ENCODE measurements at places on chromosomes 2 and 18.

DNA sequence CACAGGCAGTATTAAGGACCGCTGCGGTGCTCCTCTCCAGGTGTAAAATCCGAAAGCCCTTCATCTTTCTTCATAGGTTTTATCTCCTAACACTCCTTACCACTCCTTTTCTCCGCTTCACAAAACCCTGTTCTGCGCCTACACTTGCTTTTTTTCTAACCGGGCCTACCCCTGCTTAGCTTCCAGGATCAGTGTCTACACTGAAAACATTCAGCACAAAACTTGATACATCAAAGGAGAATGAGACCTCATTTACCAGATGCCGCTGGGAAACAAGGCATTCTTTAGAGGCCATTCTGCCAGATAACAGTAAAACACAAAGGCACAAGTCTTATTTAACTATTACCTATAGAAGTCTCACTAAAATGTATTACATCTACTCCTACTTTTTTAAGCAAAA is 13.1 kb downstream of the CHST10 start:
- DNase-seq: no peak

- DNase-seq: no peak
Observed at GRCh38 chr18:57231864-57232263, 85.0 kb downstream of the BOD1L2 start.

GRCh38 chr18:45197526-45197970 is 417.7 kb upstream of the SLC14A2 start:
- DNase-seq: no peak

GRCh38 chr2:85933753-85934594 is 45.2 kb upstream of the ST3GAL5 start:
- no peak for DNase-seq

- DNase-seq: no peak
Observed at GRCh38 chr18:75507636-75508035, 80.1 kb upstream of the SMIM21 start.

- DNase-seq: no peak
Observed at GRCh38 chr2:206245265-206245672, 29.2 kb upstream of the ZDBF2 start.

DNA sequence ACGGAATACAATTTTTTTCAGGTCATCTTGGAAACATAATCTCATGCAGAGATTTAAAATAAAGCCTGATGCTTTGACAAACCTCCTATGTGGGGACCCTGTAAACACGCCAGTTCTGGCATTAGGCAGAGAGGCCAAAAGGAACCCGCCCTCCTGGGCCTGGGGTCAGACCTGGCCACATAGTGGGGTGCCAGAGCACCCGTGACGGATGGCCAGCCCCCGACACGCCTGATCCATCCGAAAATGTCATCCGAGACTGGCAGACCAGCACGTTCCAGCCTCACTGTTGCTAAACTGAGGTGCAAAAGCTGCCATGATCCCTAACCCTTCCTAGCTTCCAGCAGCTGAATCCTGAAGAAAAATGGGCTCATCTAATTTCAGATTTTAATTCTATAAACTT is 222.6 kb upstream of the SALL3 start:
- no peak for DNase-seq

DNA sequence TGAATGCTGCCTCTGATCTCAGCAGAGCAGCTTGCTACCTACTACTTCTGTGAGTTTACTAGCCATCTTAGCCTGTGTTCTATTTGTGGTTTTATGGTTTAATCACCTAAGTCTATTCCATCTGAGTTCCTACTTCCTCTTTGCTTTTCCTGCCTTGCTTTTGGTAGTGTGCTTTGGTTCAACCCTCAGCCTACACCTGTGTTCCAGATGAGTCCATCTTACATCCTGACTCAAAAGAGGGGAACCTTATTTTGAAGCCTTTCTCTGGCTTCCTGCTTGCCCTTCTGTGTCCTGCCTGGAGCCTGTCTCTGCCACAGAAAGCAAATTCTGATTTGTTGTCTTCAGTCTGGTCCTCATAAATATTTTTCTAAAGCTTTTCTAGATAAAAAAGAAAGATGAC is 530.3 kb upstream of the MEX3C start:
- no peak for DNase-seq

- DNase-seq: no peak
Observed at GRCh38 chr2:170965446-170966225, 36.6 kb downstream of the GORASP2 start.

GRCh38 chr2:106021662-106022028 is 172.5 kb downstream of the UXS1 start:
- DNase-seq: no peak

- no peak for DNase-seq
Observed at GRCh38 chr2:129256642-129257041, 722.8 kb upstream of the RAB6C start.

DNA sequence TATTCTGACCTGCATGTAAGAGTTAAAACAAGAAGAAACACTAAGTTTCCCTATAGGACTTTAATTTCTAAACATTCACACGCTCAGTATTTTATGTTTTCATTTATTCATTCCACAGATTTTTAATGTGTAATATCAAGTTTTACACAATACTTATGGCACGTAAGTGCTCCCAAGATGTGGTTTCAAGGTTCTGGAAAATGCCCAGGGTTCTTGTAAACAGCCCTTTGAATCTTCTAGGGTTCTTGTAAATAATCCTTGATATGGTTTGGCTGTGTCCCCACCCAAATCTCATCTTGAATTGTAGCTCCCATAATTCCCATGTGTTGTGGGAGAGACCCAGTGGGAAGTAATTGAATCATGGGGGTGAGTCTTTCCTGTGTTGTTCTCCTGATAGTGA is 383.0 kb downstream of the TXNL1 start:
- no peak for DNase-seq

GRCh38 chr2:8535469-8535795 is 146.4 kb upstream of the ID2 start:
- no peak for DNase-seq

DNA sequence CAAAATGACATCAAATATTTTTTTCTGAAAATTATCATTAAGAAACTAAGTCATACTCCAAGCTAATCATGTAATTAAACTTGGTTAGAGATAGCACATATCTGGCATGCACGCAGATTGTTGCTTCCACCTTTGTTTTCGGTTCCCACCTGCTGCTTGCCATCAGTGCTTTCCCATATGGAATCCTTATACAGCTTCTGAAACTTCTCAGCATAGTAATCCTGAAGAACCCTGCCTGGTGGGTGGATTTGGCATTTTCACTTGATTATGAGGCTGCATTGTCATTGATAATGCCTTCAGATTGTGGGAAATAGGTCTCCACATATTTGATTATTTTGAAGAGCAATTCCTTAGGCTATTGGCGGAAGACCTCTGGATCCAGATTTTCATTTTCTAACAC is 47.5 kb downstream of the ZC3H6 start:
- DNase-seq: no peak

GRCh38 chr18:32847691-32848090 is 74.9 kb upstream of the KLHL14 start:
- DNase-seq: no peak

DNA sequence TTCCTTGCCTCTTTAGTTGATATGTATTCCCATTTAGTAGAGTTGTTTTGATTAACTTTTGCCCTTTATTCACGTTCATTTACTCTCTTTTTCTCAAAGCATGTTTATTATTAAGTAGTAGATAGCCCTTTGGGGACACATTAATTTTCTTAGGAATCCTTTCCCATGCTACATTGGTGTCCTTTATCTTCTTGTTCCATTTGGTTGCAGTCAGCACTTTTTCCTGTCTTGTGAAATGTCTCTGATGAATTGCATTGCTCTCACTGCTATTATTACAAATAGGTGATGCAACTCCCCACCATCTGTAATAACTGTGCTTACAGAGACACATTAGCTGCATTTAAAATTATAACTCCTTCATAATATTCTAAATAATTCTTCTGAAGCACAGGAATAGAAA is 428.5 kb upstream of the CNTNAP5 start:
- no peak for DNase-seq

DNA sequence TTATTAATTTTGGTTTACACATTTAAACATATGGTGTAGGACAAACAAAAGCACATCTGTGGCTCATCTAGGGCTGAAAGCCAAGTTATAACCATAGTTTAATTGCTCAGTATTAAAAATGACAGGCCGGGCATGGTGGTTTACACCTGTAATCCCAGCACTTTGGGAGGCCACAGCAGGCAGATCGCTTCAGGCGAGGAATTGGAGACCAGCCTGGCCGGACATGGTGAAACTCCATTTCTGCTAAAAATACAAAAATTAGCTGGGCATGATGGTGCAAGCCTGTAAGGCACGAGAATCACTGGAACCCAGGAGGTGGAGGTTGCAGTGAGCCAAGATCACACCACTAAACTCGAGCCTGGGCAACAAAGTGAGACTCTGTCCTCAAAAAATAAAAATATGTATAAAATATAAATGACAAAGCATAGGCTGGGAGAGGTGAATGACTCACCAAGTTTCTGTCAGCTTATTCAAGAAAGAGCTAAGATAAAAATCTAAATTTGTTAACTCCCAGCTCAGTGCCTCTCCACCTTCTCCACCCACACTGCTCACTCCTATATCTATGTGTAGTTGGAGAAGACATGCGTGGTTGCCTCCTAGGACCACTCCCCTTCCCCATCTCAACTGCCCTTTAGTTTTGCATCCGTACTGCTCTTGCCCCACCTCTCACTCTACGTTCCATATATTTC is 79.2 kb upstream of the PID1 start:
- DNase-seq: no peak

GRCh38 chr2:42756966-42757513 is 6.9 kb downstream of the OXER1 start:
- DNase-seq: no peak

- DNase-seq: no peak
Observed at GRCh38 chr2:212725180-212725579, 186.6 kb upstream of the ERBB4 start.
